Right ventricle myocardium inferior (tissue), 1 donor: ENCODE measurements at places on chromosomes 16 and 17. TPM values are rescaled to one million over a fixed set of nuclear protein-coding genes. Genes with fewer than 3 reads are reported as not detected.

DNA sequence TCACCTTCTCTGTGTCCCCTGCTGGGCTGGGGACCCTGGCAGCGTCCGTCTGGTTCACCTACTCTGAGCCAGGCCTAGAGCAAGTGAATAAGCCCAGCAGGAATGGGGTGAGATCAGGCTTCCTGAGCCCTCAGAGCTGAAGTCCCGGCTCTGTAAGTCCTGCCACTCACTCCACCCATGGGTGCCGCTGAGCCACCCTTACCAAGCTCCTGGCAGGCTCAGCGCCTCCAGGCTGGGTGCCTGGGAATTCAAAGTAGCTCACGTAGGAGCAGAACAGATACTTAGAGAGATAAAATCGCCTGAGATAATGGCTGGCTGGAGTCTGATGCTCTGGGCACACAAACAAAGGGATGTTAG lies 9.8 kb upstream of the LASP1NB start:
- no peak for DNase-seq

DNA sequence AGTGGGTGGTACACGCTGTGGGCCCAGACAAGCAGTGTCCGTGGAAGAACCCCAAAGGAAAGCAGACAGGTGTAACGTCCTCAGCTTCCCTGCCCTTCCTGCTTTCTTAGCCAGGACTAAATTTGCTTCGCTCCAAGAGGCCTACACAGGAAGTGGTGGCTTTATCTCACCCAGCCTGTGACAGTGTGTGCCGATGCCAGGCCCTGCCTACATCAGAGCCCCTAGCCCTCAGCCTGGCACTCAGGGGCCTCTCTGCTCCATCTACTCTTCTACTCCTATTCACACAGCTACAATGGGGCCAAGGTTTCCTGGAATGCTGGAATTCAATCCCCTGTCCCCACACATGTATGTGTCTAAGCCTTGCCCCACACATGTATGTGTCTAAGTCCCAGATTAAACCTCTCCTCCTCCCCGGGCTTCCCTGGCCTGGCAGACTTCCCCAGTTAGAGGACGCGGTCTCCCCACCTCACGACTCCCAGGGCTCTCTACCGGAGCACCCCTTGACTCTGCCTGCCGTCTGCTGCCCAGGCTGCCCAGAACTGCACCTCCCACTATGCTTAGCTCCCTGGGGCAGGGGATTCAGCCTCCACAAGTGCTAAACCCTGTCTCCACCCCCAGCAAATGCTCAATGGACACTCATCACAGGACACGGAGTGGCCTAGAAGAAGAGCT lies 8.2 kb downstream of the PGAP3 start:
- DNase-seq = no peak

DNA sequence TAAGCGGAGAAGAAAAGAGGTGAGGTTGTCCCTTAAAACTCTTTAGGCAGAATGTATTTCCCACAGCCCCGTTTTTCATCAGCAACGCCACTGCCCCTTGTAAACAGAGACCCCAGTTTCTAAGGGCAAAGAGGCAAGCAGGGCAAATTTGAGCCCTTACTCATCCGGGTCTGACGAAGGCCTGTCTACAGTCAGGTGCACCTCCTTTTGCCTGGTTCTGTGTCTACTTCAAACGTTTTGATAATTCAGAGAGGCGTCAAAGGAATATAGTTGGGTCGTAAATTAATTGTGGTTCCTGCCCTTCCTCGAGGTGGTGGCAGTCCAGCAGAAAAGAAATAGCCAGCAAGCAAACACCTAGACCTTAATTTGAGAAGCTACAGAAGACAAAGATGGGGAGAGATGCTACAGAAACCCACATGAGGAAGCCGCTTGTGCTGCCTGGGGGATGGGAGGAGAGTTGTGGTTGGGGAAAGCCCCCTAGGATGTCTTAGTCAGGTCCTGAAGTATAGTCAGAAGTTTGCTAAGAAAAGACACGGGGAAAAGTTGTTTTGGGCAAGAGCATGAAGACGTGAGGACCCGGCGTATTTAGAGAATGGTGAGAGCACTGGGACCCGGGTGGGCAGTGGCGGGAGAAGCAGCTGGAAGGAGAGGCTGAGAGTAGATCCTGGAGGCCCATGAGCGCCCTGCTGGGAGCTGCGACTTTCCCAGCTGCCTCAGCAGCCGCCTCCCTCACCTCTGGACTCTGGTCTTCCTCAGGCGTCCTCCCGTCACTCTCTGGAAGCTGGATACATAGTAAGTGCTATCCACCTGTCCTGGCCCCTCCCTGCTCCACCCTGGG lies 2.4 kb downstream of the FBRS start:
- DNase-seq = no peak

The CCL17 gene
- not detected for total RNA-seq

The CD79B gene
- 6.9 TPM for total RNA-seq

GRCh38 chr17:3907483-3908216 lies 8.6 kb downstream of the P2RX1 start:
- DNase-seq = no peak

GRCh38 chr17:38440614-38441397 lies 12.5 kb downstream of the ARHGAP23 start:
- no peak for DNase-seq

The LRRC37B gene
- 3.2 TPM for total RNA-seq

GRCh38 chr17:9792181-9792840 lies 919 bp upstream of the DHRS7C start:
- DNase-seq = no peak

DNA sequence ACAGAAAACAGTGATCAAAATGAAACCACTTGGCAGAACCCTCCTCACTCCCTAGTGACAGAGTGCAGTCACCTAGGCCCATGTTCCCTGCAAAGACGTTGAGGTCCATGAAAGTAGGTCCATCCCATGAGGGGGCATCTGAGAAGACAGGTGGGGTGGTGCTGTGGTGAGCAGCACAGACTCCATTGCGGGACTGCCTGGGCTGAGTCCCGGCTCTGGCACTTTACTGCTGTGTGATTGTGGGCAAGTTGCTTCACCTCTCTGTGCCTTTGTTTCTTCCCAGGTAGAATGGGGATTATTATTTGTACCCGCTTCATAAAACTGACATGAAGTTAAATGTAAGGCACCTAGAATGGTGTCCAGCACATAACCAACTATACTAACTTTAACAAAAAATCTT lies 23.5 kb upstream of the RHOT1 start:
- no peak for DNase-seq

- no peak for DNase-seq
Measured at GRCh38 chr16:3740186-3740585, 22.9 kb upstream of the TRAP1 start.

- no peak for DNase-seq
Measured at GRCh38 chr17:79355165-79355564, 255.7 kb downstream of the RBFOX3 start.

The PHOSPHO1 gene
- total RNA-seq = 0.78 TPM

GRCh38 chr17:72150632-72151460 lies 30.0 kb downstream of the SOX9 start:
- no peak for DNase-seq

DNA sequence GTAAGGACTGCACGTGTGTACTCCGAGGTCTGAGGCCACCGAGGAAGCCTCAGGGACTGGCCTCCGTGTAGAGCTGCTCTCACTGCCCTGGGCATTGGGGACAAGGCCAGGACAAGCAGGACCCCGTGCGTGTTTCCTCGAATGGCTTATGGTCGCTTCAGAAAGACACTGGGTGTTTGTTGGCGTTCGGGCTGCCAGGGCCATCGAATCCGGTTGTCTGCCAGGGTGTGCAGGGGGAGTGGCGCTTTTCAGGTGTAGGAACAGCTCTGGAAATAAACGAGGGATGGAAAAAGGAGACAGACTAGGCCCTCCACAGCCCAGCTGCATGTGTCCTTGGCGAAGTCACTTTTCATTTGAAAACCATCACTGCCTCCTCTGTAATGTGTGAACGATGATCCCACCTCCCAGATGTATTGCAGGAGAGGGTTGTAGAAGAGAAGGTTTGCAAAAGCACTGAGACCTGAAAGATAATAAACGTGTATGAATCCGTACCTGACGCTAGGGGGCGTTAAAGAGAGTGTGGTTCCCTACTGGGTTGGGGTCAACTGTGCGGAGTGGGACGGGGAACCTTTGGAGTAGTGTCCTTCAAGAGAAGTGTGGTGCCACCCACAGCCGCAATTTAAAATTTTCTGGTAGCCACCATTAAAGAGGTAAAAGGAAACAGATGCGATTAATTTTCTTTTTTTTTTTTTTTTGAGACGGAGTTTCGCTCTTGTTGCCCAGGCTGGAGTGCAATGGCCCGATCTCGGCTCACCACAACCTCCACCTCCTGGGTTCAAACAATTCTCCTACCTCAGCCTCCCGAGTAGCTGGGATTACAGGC lies 2.1 kb upstream of the ZSCAN10 start:
- DNase-seq = no peak

- peak; percentile 50 for DNase-seq
Measured at GRCh38 chr17:80087346-80088265, 13.8 kb upstream of the GAA start.

GRCh38 chr17:80779961-80780380 lies 211.7 kb upstream of the CHMP6 start:
- DNase-seq = no peak

- DNase-seq = no peak
Measured at GRCh38 chr17:60330731-60331130, 61.2 kb downstream of the USP32 start.

DNA sequence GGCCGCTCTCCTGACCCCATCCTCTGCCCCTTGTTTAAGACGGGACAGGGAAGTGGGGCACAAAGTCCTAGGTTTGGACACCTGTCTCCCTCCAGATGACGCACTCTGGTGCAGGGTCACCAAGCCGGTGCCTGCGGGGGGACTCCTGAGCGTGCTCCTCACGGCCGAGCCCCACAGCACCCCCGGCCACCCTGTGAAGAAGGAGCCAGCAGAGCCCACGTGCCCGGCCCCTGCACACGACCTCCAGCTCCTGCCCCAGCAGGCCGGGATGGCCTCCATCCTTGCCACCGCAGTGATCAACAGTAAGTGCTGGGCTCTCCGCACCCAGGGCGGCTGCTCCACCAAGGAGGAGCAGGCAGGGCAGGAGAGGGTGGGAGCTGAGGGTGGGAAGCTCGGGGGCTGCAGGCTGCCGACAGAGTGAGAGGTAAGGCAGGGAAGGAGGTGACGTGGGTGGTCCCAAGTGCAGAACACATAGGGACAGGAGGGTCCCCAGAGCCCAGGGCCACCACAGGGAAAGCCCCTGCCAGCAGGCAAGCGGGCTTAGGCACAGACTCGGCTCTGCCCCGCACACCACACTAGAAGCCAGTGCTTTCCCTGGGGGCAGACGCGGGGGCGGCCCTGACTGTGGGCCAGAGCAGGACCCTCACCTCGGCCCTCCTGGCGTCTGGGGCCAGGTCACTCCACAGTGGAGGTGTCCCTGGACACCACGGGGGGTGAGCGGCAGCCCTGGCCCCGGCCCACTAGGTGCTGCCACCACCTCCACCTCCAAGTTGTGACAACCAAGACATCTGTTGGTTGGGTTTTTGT lies 42.1 kb upstream of the ZC3H18 start:
- DNase-seq = peak; percentile 71

The TSNAXIP1 gene
- 0.41 TPM for total RNA-seq

- no peak for DNase-seq
Measured at GRCh38 chr16:83794860-83795554, 12.8 kb upstream of the HSBP1 start.

The CDH3 gene
- not detected for total RNA-seq

The GTF3C1 gene
- 45.1 TPM for total RNA-seq

GRCh38 chr16:4976611-4977145 lies 18.5 kb downstream of the SEC14L5 start:
- no peak for DNase-seq

- DNase-seq = no peak
Measured at GRCh38 chr16:75103994-75104393, 12.6 kb downstream of the LDHD start.

The TMC7 gene
- total RNA-seq = 1.3 TPM

The TP53TG3 gene
- 1.1 TPM for total RNA-seq

DNA sequence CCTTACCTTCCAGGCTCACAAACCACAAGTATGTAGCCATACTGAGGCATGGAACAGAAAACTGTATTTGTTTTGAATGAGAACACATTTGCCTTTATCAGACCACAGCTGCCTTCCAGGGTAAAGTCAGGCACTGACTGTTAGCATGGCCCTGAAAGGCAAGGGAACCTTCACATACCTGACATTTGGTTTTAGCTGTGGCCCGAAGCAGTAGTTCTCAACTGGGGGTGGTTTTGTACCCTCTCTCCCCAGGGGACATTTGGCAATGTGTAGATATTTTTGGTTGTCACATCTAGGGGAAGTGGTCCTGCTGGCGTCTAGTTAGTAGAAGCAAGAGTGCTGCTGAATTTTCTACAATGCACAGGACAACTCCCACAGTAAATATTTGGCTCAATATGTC lies 9.2 kb downstream of the HERPUD1 start:
- no peak for DNase-seq

The ITGB3 gene
- 3.8 TPM for total RNA-seq

DNA sequence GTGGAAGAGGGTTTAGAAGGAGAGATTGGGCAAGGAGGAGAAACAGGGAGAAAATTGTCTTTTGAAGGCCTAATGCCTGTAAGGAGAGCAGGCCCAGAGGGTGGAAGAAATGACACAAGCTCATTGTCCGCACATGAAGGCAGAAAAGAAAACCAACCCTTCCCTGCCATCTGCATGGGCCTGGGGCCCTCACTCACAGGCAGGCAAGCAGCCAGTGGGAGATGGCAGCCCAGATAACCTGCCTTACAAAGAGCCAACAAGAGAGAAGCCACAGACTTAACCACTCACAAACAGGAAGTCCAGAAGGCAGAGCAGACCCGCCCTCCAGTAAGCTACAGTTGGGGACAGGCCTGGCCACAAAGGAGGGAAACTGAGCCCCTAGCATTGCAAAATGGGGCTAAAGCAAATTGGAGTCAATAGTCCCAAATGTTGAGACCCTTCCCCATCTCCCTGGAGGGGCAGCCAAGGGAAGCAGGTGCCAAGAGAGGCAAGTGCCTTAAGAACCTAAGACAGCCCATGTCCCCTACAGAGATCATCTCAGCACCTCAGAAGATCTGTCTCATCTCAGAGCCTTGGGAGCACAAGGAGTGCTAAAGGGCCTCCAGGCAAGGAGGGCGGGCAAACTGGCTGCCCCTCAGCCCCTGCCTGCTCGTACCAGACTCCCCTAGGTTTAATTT lies 7.3 kb upstream of the TSPOAP1 start:
- DNase-seq = no peak

DNA sequence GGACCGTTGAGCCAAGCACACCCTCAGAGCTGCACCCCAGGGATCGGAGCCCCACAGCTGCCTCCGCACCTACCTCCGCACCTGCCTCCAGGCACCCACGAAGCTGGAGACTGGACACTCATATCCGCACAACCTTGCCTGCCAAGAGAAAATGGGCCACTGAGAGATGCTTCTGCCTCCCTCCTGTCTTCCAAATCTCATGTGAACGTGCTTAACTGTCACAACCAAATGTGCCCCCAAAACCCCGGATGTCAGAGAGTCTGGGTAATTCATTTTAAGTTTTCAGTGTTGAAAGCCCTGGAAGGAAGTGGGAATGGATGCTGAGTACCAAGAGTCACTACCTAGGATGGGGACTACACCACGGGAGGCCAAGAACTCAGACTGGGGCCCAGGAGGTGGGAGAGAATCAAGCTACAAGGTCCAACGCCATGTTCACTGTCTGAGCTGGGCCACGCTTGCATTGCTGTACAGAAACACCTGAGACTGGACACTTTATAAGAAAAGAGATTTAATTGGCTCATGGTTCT lies 49.5 kb upstream of the MEAK7 start:
- DNase-seq = no peak

The ZNRF1 gene
- 27.2 TPM for total RNA-seq
